ENCODE measurements at places on chromosomes 16 and 17.

DNA sequence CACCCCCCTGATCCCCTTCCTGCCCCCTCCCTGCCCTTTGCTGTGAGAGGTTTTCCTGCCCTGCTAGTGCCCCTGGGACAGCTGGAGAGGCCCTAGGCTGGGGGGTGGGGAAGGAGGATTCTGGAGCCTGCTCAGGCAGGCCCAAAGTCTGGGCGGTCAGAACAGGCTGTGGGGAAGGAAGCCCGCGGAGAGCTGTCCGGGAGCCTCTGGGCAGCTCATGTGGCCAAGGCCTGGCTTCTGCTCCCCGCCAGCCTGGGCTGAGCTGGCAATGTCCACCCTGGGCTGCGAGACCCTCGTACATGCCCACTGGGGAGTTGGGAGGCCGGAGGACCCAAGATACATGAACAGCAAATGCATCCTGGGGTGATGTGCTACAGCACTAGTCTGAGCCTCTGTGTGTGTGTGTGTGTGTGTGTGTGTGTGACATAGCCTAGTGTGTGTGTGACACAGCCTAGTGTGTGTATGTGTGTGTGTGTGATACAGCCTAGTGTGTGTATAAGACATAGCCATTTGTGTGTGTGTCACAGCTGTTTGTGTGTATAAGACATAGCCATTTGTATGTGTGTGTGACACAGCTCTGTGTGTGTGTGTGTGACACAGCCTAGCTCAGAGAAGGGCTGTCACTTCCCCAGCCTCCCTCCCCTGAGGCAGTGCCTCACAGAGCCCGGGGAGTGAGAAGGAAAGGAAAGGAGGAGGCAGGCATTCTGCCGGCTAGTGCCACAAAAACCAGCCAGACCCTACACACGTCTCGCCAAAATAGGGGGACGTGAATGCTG lies 201.4 kb upstream of the CIBAR2 start:
- DNase-seq = no peak

GRCh38 chr16:47019568-47019967 lies 46.1 kb upstream of the DNAJA2 start:
- no peak for DNase-seq

DNA sequence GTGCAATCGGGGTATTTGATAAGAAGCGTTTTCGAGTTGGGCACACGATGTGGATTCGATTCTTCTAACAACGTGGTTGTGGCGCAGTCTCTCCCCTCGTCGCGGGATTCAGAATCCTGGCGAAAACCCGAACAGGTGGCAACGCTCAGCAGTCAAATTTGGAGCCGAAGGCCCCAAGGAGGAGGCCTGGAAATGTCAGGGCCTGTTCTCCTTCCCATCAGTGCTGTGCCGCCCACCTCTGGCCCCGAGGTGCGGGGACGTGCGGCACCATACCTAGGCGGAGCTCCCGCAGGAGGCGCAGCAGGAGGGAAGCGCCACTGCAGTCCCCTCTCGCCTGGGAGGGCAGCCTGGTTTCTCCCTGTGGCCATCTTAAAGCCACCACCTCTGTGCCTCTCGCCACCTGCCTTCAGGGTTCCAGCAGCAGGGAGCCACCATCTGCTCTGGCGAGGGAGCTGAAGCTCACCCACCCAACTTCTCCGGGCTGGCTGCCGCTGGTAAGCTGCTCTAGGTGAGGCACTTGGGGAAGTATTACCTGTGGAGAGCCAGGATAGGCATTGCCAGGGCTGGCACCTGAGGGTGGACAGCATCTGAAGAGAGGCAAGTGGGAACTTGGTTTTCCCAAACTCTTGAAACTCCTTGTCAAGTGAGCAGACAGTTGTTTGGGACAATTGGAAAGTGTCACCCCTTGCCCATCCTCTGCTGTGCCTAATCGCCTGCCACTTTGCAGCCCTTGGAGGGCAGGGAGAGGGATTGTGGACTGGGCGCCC lies 2.6 kb upstream of the AATF start:
- no peak for DNase-seq

- DNase-seq = no peak
These were observed 4.0 kb upstream of the RAPGEFL1 start for GRCh38 chr17:40173091-40173777.

DNA sequence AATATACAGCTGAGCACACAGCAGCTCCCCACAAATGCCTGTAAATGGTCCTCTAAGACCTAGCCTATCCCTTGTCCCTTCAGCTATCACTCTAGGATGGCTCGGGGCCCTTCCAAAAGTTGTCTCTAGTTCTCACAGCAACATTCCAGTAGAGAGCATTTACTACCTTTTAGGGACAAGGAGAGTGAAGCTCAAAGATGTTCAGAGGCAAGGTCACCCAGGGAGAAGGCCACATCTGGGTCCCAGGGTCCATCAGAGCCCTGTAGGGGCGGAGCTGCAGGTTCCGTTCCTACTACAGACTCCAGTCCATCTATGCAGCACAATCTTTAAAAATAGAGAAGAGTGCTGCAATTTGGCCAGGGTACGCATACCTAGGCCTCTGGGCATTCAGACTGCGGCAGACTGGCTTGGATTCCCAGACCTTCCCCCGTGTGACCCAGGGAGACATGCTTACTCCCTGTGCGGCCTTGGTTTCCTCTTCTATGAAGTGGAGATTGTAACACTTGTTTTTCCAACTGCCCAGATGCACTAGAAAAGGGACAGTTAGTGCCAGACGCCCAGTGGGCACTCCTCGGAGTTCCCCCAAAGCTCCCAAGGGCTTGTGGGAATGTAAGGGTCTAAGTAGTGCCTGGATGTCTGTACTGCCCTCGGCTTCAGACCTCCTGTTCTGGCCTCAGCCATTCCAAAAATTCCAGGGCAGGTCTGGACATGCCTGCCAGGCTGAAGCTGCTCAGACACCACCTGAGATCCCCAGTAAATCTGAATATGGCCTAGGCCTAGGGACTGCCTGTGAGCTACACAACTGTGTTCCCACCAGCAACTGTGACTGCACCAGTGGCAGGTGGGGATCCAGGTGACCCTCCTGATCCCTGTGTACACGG lies 2.5 kb downstream of the SLC12A4 start:
- no peak for DNase-seq

- DNase-seq = no peak
These were observed 12.0 kb upstream of the TNRC6A start for GRCh38 chr16:24717411-24717810.

DNA sequence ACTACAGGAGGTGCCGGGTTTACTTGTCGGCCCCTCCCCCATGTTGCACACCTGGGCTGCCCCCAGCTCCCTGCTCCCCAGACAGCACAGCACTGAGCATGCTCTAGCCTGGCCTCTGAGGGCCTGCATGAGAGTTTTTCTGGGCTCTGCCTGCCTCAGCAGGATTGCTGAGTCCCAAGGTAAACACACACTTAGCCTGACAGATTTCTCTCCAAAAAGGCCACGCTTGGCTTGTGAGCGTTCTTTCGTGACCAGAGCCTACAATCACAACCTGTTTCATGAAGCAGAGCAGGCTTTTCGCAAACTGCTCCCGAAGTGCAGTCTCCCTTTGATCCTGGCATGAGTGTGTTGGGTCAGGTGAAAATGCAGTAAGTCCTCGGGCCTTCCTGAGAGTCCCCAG lies 9.8 kb upstream of the CD300E start:
- no peak for DNase-seq

GRCh38 chr17:73689596-73690275 lies 45.5 kb upstream of the SDK2 start:
- no peak for DNase-seq

GRCh38 chr16:67942200-67942509 lies 1.8 kb downstream of the LCAT start:
- no peak for DNase-seq

DNA sequence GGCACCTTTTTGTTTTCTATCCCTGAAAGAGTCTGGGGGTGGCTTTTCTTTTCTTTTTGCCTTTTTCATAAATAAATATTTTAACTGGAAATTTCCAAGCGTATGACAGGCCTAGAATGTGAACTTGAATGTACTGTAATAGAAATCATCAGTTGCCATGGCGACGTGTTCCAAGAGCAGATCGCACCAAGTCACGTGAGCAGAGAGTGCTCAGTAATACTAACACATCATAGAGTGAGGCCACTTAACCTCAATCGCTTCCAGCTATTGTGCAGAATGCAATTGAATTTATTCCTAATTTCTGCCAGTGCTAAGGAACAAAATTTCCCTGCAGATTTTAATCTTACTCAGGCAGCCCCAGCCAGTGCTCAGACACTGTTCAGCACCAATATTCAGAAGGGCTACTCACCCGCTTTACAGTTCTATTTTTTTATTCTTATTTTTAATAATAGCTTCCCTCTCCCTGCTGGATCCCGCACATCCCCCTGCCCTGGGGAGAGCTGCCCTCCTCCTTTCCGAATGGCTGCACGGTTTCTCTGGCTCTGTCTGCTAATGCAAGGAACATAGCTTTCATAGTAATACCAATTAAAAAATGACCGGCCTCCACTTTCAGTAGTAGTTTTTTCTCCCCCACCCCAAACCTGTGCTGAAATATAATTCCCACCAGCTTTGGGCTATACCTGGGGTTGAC lies 26.2 kb upstream of the PMFBP1 start:
- DNase-seq = no peak
